Activated CD4-positive, alpha-beta T cell treated with anti-CD3 and anti-CD28 coated beads for 24 hours (primary cell): ENCODE measurements at places on chromosomes 2 and 18.

GRCh38 chr2:98487806-98488189 is 43.1 kb downstream of the INPP4A start:
- DNase-seq = no peak

- DNase-seq = no peak
Observed at GRCh38 chr2:60834270-60834717, 47.1 kb upstream of the REL start.

GRCh38 chr2:206092297-206092696 is 6.3 kb upstream of the INO80D start:
- no peak for DNase-seq

GRCh38 chr2:33358878-33359277 is 117.6 kb upstream of the RASGRP3 start:
- no peak for DNase-seq

DNA sequence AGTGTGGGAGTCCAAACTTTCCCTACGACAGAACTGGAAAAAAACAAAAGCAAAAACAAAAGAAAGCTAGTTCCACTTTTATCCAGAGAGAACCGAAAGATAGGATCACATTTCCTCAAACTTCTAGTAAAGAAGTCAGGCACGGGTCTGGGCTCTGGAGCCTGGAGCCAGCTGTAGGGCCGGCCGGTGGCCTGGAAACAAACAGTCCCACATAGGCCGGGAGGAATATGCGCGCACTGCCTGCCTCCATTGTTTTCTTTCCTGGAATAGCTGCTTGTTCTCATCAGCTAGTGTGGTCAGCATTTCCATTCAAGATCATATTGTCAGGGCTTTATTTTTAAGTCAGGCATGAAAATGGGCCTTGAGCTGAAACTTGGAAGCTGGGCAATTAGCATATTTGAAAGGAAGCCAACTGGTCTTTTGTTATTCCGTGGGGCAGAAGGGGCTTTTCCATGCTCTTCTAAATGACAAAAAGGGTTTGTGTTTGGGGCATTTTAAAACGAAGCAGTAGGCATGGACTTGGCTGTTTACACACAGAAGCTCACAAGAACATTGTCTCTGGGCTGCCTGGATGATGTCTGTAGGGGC is 58.7 kb upstream of the RFX8 start:
- no peak for DNase-seq

DNA sequence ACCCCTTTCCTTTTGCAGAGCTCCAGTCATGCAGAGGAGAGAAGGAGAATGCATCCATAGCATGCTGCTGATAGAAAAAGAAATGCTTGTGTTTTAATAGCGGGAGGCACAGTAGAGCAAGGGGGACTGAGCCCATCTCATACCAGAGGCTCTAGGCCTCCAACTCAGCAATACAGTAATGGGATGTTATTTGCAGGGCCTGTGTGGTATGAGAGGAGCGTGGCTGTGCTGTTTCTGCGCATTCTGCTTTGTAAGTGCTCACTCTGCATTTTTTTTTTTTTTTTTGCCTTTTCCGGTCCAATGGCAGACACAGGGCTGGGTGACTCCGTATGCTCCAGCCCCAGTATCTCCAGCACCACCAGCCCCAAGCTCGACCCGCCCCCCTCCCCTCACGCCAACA is 200.0 kb downstream of the GBX2 start:
- no peak for DNase-seq

GRCh38 chr2:11406958-11407381 is 59.0 kb downstream of the E2F6 start:
- DNase-seq = no peak

DNA sequence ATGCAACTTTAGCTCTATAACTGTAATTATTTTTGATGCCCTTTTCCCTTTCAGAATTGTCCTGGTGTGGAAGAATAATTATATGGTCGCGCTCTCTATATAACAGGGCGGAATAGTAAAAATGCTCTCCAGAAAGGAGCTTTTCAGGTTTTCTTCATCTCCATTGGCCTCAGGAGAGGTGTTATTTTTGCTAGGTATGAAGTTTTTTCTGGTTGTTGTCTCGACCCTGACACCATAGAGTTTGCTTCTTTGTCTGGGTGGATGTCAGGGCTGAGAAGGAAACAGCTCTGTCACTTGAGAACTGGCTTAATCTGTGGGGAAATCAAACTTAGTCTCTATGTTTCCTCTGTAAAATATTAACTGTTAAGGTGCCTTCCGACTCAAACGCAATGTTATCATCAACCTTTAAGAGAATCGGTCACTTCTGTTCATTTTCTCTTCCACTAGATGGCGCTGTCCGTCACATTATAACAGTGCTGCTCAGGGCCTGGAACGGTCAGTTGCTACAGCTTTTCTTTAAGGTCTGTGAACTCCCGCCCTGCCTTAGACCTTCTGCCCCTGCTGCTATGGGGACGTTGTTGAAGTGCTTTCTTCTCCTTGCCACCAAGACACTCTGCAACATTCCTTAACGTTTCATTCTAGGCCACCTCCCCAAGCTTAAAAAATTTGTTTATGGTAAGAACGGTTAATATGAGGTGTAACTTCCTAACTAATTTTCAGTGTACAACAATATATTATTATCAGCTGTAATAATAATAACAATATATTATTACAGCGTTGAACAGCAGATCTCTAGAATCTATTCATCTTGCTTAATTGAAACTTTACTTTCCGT is 23.8 kb upstream of the SERPINB12 start:
- peak; percentile 42 for DNase-seq

DNA sequence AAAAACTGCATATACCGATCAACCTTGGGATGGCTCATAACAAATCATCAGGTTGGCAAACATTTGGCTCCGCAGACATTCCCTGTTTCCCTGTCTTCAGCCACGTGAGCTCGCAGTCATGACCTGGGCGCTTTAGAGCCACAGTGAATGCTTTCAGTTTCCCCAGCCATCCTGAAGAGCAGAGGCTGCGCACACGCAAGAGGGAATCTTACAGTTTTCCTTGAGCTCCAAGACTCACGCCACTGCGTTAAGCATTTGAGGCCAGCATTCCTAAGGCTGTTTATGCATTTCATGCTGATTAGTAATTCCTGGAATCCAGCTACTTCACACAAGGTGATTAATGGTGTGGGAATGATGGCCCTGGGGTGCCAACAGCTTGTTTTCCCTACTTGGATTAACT is 95.1 kb downstream of the MTCL1 start:
- DNase-seq = no peak

DNA sequence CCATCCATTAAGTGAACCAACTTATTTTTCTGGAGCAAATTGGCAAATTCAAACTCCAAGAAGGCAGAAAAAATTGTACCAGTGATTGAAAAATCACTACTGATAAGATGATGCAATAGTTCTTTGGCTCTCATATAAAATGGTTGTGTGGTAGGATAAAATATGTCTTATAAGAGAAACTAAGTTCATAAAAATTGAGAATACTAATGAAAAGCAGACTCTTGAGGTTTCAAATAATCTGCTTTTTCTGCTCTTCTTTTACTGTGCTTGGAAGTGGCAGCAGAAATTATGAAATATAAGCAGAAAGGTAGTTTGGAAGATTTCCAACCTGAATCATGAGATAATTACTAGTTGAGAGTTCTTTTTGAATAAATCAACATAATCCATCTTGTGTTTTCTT is 61.9 kb downstream of the PPP1R1C start:
- no peak for DNase-seq

DNA sequence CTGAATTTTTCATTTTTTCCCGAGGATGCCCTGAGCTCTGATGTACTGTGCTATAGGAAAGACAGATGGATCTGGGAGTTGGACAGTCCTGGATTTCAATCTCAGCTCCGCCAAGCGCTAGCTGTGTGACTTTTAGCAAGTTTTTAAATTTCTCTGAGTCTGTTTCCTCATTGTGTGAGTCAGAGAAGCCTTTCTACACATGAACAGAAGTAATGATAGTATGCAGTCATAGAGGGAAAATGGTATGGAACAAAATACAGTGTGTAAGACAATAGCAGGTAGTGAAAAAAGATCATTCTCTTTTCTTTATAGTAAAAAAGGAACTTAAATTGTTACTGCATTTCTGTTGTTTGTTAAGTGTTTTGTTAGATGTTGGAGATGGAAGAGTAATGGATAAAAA is 52.4 kb upstream of the PPM1B start:
- no peak for DNase-seq

DNA sequence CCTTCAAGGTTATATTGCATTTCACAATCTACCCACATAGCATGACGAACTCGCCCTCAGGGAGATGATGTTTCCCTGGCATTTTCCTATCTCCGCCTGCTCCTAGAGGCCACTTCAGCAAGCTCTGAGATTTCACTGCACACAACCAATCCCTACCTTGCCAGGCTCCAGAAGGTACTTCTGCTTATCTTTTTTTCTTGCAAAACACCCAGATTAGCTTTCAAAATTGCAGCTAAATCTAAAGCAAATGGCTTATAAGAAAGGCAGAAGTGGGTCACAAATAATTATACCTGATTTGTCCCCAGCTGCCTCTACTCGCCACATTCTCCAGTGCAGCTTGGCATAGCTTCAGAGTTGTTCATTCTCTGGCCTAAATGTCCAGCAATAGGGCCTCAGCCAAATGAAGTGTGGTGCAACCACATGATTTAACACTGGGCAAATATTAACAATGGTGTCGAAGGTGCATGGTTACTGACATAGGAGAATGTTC is 32.4 kb upstream of the MRPL19 start:
- no peak for DNase-seq

- DNase-seq = no peak
Observed at GRCh38 chr18:6052449-6052913, 157.2 kb upstream of the TMEM200C start.

DNA sequence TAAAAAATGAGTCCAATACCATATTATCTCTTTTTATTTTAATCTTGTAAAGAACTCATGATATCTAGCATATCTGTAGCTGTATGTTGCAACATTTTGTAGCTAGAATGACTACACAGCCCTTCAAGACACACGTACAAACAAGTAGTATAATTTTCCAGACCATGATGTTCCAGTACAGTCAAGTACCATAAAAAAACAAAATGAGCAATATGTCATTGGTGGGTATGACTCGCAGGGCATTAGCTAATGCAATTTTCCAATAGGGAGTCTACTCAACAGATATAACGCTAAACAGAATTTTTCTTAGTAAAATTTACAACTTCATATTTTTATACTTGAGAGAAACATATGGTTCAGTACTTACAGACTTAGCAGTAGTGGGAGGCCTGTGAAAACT is 53.6 kb upstream of the UGP2 start:
- no peak for DNase-seq

GRCh38 chr2:86675511-86676015 is 44.5 kb upstream of the RMND5A start:
- no peak for DNase-seq

DNA sequence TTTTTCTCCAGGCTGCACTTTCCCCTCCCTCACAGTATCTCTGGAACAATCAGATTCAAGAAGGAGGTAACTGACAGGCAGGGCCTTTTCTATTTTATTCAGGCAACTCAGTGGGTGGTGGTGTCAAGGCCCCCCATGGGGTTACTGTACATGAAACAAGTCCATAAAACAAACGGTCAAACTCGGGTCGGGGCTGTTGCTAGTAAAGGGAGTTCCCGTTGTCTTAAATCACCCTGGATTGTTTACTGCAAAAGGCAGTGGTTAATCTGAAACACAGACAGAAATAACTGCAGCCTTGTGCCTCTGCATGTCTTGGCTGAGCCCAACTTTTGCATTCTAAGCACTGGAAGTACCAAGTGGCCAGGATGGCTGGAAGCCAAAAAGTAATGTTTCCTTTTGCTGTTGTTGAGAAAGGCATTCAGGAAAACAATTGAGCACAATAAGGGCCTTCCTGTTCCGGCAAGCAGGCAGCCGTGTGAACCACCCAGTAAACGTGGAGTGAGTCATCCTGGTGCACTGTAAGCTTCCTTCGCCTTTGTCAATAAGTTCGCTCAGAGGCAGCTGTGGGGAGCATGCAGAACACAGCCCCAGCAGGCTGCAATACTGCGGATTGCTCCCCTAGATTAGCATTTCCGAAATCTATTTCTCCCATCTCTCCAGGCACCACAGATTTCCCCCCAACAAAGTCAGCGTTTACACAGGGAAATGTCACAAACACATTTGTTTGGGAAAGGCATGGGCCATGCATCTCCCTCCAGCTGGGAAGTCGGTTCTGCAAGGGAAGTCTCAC is 149.6 kb downstream of the IRS1 start:
- DNase-seq = no peak

DNA sequence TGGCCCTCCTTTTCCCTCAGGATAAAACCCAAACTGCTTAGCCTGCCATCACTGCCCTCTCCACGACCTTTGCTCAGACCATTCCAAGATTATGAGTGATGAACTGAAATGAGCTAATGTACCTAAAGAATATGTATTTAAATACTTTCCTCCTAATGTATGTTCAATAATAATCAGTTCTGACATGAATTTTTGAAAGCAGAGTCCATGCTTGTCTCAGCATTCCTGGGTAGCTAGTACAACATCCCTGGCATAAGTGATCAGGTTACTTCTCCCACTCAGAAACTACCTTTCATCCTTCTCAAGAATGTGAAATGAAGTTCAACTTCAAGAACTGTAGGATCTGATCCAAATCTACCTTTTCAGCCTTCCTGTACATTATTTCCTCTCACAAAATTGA is 103.6 kb downstream of the UNC80 start:
- DNase-seq = no peak

DNA sequence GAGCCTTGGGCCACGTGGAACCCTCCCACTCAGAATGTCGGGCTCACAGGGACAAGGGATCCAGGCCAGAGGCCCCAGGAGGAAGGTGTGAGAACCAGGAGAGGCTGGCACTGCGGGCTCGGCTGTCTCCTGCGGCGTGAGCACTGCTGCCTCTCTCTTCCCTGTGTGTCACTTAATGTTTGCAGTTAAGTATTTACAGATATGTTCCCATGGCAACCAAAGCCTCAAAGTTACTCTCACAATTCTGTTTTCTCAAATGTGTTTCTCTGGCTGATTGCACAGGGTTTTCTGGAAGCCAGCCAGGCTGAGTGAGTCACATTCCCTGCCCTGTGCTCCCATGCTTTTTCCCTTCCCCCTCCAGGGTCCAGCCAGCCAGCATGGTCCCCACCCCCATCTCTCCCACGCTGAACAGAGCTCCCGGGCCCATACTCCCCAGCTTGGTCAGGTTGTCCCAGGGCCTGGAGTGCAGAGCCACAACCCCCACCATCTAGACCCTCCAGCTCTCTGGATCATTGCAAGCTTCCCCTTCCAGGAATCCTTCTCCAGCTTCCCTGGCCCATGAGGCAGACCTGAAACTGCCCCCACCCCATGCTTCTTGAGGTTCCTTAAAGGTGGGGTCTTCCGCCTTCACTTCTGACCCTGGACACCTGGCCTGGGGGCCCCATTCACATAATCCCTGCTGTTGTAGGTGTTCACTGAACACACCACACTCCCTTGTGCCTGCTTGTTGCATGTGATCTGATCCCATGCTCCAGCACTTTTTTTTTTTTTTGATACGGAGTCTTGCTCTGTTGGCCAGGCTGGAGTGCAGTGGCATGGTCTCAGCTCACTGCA is 265.9 kb downstream of the CELF4 start:
- DNase-seq = no peak

- DNase-seq = no peak
Observed at GRCh38 chr2:186925514-186925913, 76.5 kb upstream of the ZSWIM2 start.

- no peak for DNase-seq
Observed at GRCh38 chr2:203682688-203683130, 23.7 kb upstream of the CD28 start.
